ENCODE measurements at places on chromosomes 12 and 14. TPM values are rescaled to one million over a fixed set of nuclear protein-coding genes. Genes with fewer than 3 reads are reported as not detected.

AACS gene
- total RNA-seq: 28.1 TPM

POTEM gene
- total RNA-seq: not detected

PPP1R36 gene
- 0.82 TPM for total RNA-seq

RPS6KL1 gene
- total RNA-seq: 23.6 TPM

KLHL33 gene
- under 0.01 TPM for total RNA-seq

PARP11 gene
- total RNA-seq: 11.4 TPM

TAS2R8 gene
- total RNA-seq: under 0.01 TPM

TRIAP1 gene
- total RNA-seq: 11.0 TPM

PRR4 gene
- 1.2 TPM for total RNA-seq

CLEC9A gene
- total RNA-seq: not detected

SAMD4A gene
- 8.2 TPM for total RNA-seq

GRIP1 gene
- total RNA-seq: 122 TPM

OTOGL gene
- total RNA-seq: 0.41 TPM

TTLL5 gene
- total RNA-seq: 35.1 TPM

SPIC gene
- total RNA-seq: not detected

COX8C gene
- not detected for total RNA-seq

CCDC85C gene
- total RNA-seq: 9.8 TPM

SERPINA10 gene
- not detected for total RNA-seq

FSCB gene
- total RNA-seq: not detected

IRF9 gene
- total RNA-seq: 12.2 TPM

KLHDC1 gene
- 27.3 TPM for total RNA-seq

RTL1 gene
- total RNA-seq: not detected

PELI2 gene
- 36.7 TPM for total RNA-seq

SLC10A1 gene
- total RNA-seq: not detected

ZFHX2 gene
- 1.2 TPM for total RNA-seq
